ENCODE measurements at places on chromosomes 4 and X.

DNA sequence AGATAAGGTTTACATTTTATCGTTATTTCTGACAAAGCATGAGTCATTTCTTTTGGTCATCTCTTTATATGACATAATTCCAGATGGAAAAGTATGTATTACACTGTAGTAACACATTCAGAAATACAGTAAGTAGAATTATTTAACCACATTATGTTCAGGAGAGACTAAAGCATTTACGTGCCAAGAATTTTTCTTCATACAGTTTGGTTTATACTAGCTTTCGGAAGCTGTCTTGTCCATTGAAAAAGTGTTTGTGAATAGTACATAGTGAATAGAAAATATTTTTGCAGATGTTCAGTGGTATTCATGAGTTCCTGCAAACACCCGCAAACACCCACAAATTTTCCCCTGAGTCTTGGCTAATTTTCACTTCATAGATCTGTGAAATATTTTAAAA, 1033.0 kb upstream of the INTU start:
- DNase-seq = no peak

GRCh38 chr4:123398853-123399626, 2.4 kb downstream of the SPRY1 start:
- peak; percentile 44 for DNase-seq

DNA sequence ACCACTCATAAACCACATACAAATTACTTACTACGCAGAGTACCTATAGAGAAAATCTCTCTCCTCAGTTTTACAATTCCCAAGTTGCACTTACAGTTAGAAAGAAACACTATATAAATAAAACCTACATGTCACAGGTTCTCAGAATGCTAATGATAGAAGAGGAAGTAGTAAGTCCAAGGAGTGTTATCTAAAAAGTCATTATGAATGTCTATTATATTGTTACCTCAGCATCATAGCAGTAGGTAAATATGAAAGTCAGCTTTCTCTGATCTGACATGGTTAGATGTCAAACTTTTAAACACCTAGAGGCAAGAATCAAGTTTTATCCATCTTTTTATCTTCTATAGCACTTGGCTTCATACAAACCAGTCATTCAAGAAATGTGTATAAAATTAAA, 163.2 kb upstream of the FAM241A start:
- no peak for DNase-seq

GRCh38 chrX:70096052-70096451, 33.8 kb downstream of the OTUD6A start:
- no peak for DNase-seq

GRCh38 chr4:154304679-154305078, 186.9 kb downstream of the DCHS2 start:
- DNase-seq = no peak

DNA sequence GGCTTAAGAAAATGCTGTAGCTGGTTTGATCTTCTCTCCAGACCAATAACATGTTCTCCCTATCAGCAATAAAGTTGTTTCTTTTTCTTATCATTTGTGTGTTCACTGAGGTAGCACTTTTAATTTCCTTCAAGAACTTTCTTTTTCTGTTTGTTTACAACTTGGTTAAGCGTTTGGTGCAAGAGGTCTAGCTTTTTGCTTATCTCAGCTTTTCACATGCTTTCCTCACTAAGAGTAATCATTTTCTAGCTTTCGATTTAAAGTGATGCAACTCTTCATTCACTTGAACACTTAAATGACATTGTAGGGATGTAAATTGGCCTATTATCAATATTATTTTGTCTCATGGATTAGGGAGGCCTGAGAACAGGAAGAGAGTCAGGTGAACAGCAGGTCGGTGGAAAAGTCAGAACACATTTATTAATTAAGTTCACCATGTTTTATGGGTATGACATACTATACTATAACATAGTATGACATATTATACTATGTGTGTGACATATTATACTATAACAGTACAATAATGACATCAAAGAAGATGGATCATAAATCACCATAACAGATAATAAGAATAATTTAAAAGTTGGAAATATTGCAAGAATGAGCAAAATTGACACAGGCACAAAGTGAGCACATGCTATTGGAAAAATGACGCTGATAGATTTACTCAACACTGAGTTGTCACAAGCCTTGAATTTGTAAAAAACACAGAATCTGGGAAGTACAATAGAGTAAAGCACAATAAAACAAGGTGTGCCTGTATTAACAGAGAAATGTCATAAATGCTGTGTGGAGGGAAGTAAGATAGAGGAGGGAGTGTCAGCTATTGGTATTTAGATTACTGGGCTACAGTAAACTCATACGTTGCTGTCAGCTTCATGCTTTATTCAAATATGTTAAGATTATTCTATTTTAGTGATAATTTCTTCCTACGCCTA, 218.6 kb upstream of the SLC7A11 start:
- DNase-seq = no peak

- no peak for DNase-seq
Measured at GRCh38 chr4:137749466-137749865, 217.2 kb upstream of the PCDH18 start.

DNA sequence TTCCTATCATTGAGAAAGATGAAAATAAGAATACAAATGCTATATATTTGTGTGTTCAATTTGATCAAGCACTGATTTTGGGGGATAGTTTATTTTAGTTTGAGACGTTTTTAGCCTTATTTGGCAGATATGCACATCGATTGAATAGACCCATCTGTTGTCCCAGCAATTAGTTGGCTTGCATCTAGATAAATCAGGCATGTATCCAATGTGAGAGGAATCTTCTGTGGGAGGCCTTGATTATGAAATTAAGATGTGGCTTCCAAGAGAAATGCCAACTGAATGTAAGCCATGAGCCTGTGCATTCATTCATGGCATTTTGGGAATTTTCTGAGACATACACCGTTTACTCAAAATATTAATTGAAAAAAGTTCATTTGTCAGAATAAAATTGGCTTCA, 623.1 kb downstream of the TECRL start:
- no peak for DNase-seq

DNA sequence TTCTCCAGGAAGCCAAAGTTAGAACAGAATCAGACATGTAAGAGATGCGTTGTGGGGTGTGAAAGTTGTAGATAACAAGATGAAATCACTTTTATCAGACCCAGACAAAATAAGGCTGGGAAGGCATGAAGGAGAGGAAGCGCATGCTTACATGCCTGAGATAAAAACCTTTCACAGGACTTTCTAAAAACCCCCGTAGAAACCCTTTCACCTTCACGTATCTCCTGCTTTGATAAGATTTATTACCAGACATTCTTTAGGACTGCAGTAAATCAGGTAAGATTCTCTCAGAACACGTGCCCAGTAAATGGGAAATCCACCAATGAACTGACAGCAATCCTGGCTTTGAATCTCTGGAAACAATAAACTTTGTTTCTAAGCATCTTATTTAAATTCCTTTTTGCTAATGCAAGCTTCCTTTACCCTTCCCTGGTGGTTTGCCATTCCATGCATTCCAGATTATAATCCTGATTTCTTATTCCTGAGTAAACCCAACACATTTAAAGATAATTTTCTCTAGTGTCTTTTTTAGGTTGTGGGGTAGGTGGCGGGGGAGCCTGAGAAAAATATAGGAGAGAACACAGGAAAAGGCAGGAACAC, 254.6 kb upstream of the LDB2 start:
- no peak for DNase-seq

- no peak for DNase-seq
Measured at GRCh38 chr4:7864685-7865084, 75.0 kb downstream of the AFAP1 start.

Measured in posterior cingulate gyrus (tissue), 11 donors.